Suprapubic skin (tissue), 4 donors: ENCODE measurements at places on chromosomes 1 and 21. TPM values are rescaled to one million over a fixed set of nuclear protein-coding genes. Genes with fewer than 3 reads are reported as not detected.
A peak's percentile ranks its signal among the peaks of the same experiment; 100 is the strongest.

GRCh38 chr1:209431813-209432442, 151.6 kb upstream of the CAMK1G start:
- peaks cover 40% of the 10 kb centered on the region for H3K4me1 ChIP-seq
- peak overlapping the region; percentile 44 for H3K4me3 ChIP-seq
- no peak for DNase-seq
- no peaks in the 10 kb centered on the region for H3K27me3 ChIP-seq

GRCh38 chr1:74579425-74579824, 67.0 kb upstream of the LRRC53 start:
- no peak overlapping the region for H3K27ac ChIP-seq
- H3K36me3 ChIP-seq, result no peaks in the 10 kb centered on the region
- H3K4me3 ChIP-seq, result no peak overlapping the region
- no peaks in the 10 kb centered on the region for H3K4me1 ChIP-seq
- no peak for DNase-seq

ESRRG gene
- total RNA-seq, result 2.8 TPM

- H3K36me3 ChIP-seq, result no peaks in the 10 kb centered on the region
- no peaks in the 10 kb centered on the region for H3K4me1 ChIP-seq
- no peak overlapping the region for H3K4me3 ChIP-seq
- DNase-seq, result no peak
- no peak overlapping the region for H3K27ac ChIP-seq
Measured at GRCh38 chr1:85816606-85817005, 108.4 kb upstream of the ZNHIT6 start.

DNA sequence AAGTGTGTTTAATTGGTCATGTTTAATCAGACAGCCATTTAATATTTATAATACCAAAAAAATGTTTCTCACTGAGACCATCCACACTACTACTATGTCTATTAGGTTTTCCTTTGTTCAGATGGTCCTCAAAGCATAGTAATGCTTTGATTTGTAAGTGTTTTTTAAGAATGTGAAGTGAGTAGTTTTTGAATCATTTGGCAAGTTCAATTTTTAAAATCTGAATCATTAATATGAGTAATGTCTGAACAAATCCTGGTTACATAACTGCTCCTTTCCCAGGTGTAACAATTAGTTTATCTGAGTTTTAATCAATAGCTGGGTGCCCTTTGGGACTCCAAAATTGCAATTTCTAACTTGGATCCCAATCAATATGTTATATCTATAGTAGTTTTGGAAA, 23.5 kb upstream of the RPL5 start:
- H3K4me1 ChIP-seq, result peaks cover 9% of the 10 kb centered on the region
- no peak overlapping the region for H3K4me3 ChIP-seq
- H3K36me3 ChIP-seq, result no peaks in the 10 kb centered on the region
- no peak overlapping the region for H3K27ac ChIP-seq
- H3K27me3 ChIP-seq, result no peaks in the 10 kb centered on the region

- no peaks in the 10 kb centered on the region for H3K36me3 ChIP-seq
- no peaks in the 10 kb centered on the region for H3K4me1 ChIP-seq
- H3K27ac ChIP-seq, result no peak overlapping the region
Measured at GRCh38 chr1:200786788-200787187, 48.1 kb downstream of the CAMSAP2 start.

- H3K27ac ChIP-seq, result peak overlapping the region; percentile 86
- H3K4me3 ChIP-seq, result peak overlapping the region; percentile 62
- no peaks in the 10 kb centered on the region for H3K36me3 ChIP-seq
- DNase-seq, result no peak
Measured at GRCh38 chr1:25996966-25997827, 666 bp downstream of the PAFAH2 start.

GRCh38 chr1:17214876-17215544, 10.1 kb downstream of the PADI1 start:
- H3K4me1 ChIP-seq, result peaks cover 17% of the 10 kb centered on the region
- peaks cover 55% of the 10 kb centered on the region for H3K27me3 ChIP-seq
- no peak for DNase-seq
- no peak overlapping the region for H3K27ac ChIP-seq
- H3K4me3 ChIP-seq, result no peak overlapping the region

- no peak overlapping the region for H3K4me3 ChIP-seq
- no peaks in the 10 kb centered on the region for H3K27me3 ChIP-seq
- DNase-seq, result no peak
- H3K4me1 ChIP-seq, result peaks cover 20% of the 10 kb centered on the region
- H3K36me3 ChIP-seq, result no peaks in the 10 kb centered on the region
Measured at GRCh38 chr1:211334986-211335385, 8.4 kb downstream of the TRAF5 start.

CD244 gene
- 0.49 TPM for total RNA-seq
